Activated CD8-positive, alpha-beta T cell treated with anti-CD3 and anti-CD28 coated beads for 36 hours (primary cell): ENCODE measurements at places on chromosomes 4 and X. TPM values are rescaled to one million over a fixed set of nuclear protein-coding genes. Genes with fewer than 3 reads are reported as not detected.
A peak's percentile ranks its signal among the peaks of the same experiment; 100 is the strongest.

The PCDH11X gene
- total RNA-seq = not detected

The TMEM35A gene
- total RNA-seq = not detected

The VCX gene
- total RNA-seq = not detected

The LCORL gene
- 10.3 TPM for total RNA-seq

- no peak for DNase-seq
Observed at GRCh38 chrX:44432641-44433040, 89.2 kb upstream of the EFHC2 start.

DNA sequence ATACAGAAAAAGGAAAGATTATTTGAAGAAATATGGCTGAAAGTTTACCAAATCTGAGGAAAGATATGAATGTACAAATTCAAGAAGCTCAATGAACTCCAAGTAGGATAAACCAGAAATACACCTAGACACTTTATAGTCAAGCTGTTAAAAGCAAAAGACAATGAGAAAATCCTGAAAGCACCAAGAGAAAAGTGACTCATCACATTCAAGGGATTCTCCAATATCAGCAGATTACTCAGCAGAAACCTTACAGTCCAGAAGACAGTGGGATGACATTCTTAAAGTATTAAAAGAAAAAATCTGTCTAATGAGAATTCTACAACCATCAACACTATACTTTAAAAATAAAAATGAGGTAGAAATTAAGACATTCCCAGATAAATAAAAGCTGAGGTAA, 223.8 kb upstream of the ZCCHC13 start:
- DNase-seq = no peak

DNA sequence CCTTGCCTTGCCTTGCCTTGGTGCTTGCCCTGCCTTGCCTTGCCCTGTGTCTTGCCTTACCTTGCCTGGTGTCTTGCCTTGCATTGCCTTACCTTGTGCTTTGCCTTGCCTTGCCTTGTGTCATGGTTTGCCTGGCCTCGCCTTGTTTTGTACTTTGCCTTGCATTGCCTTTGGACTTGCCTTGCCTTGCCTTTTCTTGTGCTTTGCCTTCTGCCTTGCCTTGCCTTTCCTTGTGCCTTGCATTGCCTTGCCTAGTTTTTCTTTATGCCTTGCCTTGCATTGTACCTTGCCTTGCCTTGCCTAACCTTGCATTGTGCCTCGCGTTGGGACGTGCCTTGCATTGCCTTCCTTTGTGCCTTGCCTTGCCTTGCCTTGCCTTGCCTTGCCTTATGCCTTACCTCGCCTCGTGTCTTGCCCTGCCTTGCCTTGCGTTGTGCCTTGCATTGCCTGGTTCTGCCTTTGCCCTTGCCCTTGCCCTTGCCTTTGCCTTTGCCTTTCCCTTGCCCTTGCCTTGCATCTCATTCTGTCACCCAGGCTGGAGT, 82.8 kb downstream of the TAB3 start:
- DNase-seq = no peak

GRCh38 chr4:10040049-10040892, 19.0 kb upstream of the SLC2A9 start:
- no peak for DNase-seq

GRCh38 chrX:39167791-39168190, 366.5 kb downstream of the MID1IP1 start:
- peak; percentile 10 for DNase-seq

GRCh38 chr4:89245459-89245858, 62.1 kb downstream of the GPRIN3 start:
- no peak for DNase-seq

DNA sequence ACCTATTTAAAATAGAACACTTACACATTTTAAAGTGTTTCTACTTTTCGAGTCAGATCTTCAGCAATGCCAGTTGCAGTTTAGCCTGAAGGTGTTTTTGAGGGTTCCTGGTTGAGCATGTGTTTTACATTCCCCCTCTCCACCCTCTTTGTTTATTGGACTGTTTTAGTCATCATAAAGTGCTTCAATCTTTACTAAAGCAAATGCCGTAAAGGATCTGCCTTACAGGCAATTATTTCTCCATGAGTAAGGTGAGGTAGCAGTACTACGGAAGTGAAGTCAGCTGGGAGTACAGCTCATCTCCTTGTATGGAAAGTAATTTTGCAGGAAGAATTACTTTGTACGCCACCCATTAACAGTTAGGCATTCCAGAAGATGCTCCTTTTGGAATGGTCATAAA, 36.9 kb downstream of the PDLIM5 start:
- DNase-seq = no peak

DNA sequence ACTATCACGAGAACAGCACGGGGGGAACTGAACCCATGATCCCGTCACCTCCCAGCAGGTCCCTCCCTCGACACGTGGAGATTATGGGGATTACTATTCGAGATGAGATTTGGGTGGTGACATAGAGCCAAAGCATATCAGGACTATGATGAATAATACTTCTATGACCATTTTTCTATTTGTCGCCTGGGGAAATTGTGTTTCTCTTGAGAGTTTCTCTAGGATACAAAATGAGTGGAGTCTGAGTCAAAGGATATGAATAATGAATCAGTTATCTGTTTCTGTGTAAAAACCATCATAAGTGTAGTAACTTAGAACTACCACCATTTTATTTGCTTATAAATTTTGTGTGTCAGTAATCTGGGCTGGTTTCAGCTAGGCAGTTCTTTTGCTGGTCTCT, 533.0 kb upstream of the ARX start:
- no peak for DNase-seq
